ENCODE measurements at places on chromosomes 3 and 15.

GRCh38 chr3:20480786-20481365, 294.9 kb upstream of the SGO1 start:
- DNase-seq, result no peak

DNA sequence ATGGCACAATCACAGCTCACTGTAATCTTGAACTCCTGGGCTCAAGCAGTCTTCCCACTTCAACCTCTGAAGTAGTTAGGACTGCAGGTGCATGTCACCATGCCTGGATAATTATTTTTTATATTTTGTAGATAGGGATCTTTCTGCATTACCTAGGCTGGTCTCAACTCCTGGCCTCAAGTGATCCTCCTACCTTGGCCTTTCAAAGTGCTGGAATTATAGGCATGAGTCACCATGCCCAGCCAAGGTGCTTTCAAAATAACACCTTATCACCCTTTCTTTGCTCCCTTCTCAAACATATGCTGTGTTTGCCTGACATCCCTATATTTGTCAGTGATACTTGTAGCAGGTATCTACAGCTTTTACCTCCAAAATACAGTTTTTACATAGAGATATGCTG, 242.0 kb upstream of the ARRDC4 start:
- DNase-seq, result no peak

- no peak for DNase-seq
Observed at GRCh38 chr15:60299452-60300047, 98.2 kb downstream of the ANXA2 start.

GRCh38 chr15:88909956-88910831, 3.0 kb downstream of the MFGE8 start:
- no peak for DNase-seq

DNA sequence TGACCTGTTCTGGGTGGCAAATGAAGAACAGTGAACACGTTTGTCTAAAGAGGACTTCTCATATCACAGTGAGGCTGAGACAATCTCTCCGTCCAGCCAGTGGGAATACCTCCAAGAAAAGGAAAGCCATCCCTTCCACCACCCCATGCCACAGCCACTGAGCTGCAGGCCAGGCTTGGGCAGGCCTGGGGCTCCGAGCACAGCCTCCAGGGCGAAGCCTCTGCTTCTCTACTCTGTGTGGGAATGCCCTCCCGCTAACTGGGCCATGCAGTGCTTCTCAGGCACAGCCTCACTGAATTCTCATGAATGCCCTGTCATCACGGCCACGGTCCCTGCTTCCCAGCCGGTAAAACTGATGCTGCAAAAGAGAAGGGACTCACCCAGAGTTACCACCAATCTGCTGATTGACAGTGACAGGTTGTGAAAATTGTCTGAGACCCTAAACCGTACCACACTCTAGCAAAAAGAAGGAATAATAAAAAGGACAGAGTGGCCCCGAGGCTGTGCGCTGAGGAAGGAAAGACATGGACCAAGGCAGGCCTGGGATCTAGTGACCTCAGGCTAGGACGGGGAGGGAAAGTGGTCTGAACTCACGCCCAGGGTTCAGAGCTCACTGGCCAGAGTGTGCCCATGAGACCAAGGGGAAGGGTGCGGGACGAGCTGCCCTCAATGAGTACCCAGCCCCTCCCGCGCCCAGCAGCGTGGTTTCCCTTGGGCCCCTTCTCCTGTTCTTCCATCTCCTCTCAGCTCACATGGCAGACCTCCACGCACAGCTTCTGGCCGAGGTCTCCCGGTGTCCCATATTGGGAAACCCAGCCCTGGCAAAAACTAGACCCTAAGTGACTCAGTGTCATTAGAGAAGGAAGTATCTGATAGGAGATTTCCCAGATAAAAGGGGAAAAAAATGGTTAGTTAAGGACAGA, 52.8 kb downstream of the DHX30 start:
- DNase-seq, result no peak

DNA sequence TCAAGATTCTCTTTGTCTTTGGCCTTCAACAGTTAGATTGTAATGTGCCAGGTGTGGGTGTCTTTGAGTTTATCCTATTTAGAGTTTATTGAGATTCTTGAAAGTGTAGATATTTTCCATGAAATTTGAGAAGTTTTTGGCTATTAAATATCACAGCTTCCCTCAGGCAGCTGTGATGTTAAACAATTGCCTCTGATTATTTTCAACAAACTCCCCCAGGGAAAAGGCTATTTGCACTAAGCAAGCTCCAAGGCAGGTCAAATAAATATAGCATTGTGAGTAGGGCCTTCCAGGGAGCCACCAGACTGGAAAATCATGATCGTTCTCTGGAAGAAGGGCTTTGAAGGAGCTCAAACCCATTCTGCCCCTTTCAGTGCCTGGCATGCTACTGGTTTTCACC, 107.0 kb downstream of the EEFSEC start:
- no peak for DNase-seq

- DNase-seq, result no peak
Observed at GRCh38 chr15:31162721-31163510, 61.4 kb upstream of the TRPM1 start.

DNA sequence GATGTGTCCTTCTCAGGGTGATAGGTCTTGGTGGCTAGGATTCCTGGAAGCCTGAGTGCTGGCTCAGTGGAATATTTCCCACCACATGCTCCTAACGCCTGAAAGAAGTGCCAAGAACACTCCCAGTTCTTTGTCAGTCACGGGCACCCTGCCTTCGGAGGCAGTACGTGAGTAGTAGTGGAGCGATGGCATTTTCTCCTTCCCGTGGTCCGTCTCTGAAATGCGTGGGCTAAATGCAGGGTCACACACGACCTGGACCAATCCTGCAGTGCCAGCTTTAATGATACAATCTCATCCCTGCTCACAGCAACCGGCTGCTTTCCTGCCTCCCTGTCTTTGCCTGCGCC, 14.5 kb downstream of the H1-8 start:
- DNase-seq, result no peak

DNA sequence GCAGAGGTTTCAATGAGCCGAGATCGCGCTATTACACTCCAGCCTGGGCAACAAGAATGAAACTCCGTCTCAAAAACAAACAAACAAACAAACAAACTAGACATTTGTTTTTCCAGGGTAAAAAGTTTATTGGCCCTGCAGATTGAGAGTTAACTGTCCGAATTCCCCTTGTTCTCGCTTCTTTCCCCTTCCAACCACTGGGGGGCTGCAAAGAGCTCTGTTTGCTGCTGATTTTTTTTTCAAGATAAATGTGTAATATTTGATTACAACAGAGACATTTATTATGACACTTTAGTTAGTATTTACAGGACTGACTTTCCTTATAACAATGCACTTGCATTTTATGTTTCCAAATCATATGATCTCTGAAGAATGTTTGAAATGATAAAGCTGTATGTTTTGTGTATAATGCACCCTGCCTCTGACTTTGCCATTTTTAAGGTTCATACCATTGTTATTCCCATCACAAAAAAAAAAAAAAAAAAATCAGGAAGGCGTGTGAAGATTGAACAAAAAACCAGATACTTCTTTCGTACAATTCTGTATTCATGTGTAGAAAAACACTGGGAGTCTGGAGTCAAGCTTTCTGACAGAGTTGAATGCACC, 2.8 kb downstream of the CLSTN2 start:
- no peak for DNase-seq

DNA sequence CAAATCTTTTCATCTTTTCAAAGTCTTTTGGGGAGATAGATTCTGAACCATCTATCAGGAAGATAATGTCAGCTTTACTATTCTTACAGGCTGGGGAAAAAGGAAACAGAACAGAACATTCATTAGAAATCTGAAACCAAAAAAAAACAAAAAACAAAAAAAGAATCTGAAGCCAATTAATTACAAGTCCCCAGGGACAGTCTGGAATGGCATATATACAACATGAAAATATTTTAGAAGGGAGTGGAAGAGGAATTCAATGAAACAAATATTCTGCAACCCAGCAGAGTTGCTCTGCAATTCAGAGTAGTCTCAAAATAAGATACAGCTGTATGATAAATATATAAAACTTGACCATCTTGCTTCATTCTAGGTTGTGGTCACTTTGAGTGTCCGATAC, 41.7 kb upstream of the CAPN7 start:
- DNase-seq, result peak; percentile 64

GRCh38 chr3:18645619-18646018, 220.5 kb upstream of the SATB1 start:
- DNase-seq, result no peak

- DNase-seq, result no peak
Observed at GRCh38 chr3:8444883-8445282, 56.7 kb upstream of the LMCD1 start.

DNA sequence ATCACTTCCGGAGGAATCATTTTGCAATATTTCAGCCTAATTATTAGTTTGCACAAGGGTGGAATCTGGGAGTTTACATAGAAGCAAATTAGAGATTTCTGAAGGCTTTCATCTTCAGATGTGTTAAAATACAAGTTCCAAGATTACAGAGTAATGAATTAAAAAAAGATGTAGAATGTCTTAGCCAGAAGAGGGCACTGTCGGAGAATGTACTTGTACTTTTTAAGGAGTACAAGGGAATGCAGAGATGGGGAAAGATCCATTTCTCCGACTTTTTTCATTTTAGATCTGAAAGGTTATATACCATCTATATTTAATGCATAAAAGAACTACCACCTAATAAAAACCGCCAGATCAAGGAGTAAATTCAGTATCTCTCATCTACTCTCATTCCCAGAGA, 43.1 kb upstream of the WDR5B start:
- DNase-seq, result peak; percentile 2

GRCh38 chr15:50953302-50953701, 44.8 kb downstream of the AP4E1 start:
- no peak for DNase-seq

- no peak for DNase-seq
Observed at GRCh38 chr3:106421426-106421825, 552.6 kb upstream of the CBLB start.

- DNase-seq, result peak; percentile 76
Observed at GRCh38 chr15:66765478-66766281, 63.6 kb downstream of the SMAD6 start.

- DNase-seq, result no peak
Observed at GRCh38 chr3:115428841-115429240, 194.5 kb upstream of the GAP43 start.

GRCh38 chr15:85440451-85440850, 60.0 kb downstream of the AKAP13 start:
- DNase-seq, result no peak

DNA sequence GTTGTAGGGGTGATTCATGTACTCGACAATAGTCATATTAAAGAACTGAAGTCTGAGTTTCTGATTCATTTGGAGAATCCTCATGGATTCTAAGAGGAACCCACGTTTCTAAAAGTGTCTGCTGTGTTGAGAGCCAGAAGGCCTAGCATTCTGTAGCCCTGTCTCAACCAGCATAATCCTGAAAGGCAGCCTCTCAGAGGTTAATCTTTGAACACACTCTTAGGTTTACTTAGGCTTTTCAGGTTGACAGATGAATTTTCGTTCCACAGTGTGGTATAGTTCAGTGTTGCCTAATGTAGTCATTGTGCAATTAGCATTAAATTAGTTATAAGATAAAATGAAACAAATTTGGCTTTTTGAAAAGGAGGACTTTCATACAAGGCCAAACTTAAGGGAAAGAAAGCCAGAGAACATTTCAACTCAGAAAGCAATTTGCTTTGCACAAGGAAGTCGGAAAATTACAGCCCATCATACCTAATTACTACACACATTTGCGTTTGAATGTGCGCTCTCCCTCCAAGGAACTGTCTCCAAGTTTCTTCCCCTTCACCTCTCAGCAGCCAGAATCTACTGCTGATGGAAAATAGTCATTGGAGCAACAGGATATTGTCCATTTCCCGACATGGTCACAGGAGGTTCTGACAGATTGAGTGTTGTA, 42.0 kb downstream of the AGBL1 start:
- no peak for DNase-seq

GRCh38 chr3:142210144-142210543, 15.2 kb downstream of the GK5 start:
- no peak for DNase-seq

- no peak for DNase-seq
Observed at GRCh38 chr3:81339040-81339845, 422.2 kb downstream of the GBE1 start.

DNA sequence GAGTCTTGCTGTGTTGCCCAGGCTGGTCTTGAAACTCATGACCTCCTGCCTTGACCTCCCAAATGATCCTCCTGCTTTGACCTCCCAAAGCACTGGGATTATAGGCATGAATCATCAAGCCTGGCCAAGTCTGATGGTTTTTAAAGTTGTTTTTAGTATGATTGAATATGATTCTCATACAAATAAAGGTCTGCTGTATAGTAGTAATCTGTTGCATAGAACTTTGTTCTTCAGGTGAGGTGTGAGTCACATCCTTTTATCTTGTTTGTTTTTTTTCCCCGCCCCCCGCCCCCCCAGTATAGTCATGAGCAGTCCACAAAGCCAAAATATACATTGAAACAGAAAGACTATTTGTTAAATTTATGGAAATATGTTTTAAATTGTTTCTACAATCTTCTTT, 39.0 kb downstream of the UBE2E2 start:
- no peak for DNase-seq

DNA sequence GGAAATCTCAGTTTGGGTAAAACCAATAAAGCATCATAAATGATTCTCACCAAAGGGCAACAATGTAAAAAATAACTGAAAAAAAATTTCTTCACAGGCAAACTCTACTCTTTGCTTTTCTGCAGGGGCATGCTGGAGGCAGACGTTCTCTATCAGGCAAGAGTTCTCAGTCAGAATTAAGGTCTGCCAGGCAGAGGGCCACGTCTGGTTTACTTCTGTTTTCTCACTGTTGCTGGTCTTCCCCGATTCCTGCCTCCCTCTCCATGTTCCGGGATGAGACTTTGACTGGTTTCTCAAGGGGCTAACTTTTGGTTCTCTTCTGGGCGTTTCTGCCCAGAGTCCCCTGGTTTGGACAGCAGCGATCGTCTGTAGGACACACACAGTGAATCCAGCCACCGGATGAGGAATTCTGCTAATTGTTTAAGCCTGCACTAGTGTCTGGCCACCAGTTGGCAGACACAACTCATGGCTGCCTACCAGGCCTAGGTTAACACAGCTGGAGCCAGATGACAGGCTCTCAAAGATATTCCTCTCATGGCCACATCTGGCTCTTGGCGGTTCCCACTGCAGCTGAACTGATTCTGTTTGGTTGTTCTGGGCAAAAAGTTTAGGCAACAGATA, 273.1 kb downstream of the FOXP1 start:
- no peak for DNase-seq

DNA sequence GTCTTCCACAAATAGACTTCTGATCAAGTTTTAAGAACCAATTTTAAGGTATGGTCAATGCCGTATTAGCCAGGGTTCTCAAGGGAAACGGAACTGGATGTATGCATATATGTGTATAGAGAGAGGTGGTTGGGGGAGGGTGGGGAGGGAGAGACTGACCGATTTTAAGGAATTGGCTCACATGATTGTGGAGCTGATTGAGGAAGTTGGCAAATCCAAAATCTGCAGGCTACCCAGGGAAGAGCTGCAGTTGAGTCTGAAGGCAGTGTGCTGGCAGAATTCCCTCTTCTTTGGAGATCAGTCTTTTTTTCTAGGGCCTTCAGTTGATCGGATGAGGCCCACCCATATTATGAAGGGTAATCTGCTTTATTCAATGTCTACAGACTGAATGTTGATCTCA, 40.8 kb upstream of the SPRED1 start:
- DNase-seq, result no peak

GRCh38 chr3:118809696-118810498, 224.7 kb downstream of the IGSF11 start:
- DNase-seq, result no peak
